Activated CD4-positive, alpha-beta T cell treated with anti-CD3 and anti-CD28 coated beads for 24 hours (primary cell): ENCODE measurements at places on chromosomes 13 and 19.

DNA sequence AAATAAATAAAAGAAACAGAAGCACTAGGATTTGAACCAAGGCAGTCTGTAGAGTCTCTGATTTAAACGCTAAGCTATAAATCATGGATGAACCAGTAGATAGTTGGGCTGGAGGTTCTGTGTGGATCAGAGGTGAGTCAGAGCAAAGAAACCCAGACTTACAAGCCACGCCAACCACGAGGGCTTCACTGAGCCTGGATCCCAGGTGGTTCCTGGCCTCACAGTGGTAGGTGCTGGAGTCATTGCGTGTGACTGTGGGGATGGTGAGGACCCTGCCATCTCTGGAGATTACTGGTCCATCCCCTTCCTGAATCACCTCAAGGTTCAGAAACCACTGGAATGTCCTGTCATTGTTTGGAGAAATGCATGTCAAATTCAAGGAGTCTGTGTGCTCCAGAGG lies 19.3 kb upstream of the CEACAM20 start:
- no peak for DNase-seq

DNA sequence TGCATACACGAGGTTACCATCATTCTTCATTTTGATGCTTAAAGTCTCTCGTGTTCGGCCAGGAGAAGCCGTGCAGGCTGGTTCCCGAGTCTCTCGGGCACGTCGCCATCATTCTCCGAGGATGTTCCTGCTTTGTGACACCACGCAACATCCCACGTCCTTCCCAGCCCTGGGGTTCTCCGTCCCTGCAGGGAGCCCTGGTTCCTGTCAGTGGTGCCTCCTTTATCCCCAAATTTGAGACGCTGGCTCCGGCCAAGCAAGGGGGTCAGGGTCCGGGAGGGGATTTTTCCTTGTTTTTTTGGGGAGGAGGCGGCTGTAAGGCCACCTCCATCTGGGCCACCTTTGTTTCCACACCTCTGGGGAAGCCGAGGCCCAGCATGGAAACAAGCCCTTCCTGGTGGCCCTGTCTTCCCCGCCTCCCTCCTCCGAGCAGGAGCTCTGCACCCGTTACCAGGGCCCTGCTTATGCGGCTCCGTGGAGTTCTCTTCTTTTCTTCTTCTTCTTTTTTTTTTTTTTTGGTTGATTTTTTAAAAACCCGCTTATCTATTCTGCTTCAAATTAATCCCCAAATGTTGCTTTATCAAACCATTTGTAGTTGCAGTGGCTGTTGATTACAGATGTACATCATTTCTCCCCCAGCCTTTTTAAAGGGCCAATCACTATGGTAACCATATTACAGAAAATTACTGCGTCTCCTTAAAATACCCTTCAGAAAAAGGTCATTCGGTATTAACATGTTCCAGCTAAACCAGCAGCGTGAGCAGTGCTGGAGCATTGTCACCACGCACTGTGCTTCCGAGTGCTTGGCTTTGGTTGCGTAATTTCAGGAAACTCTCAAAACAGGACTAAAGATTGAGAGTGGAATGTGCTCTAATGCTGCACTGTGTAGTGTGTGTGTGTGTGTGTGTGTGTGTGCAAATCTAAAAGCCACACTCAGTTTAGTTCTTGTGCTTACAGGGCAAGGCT lies 50.4 kb downstream of the TEX29 start:
- DNase-seq, result no peak

DNA sequence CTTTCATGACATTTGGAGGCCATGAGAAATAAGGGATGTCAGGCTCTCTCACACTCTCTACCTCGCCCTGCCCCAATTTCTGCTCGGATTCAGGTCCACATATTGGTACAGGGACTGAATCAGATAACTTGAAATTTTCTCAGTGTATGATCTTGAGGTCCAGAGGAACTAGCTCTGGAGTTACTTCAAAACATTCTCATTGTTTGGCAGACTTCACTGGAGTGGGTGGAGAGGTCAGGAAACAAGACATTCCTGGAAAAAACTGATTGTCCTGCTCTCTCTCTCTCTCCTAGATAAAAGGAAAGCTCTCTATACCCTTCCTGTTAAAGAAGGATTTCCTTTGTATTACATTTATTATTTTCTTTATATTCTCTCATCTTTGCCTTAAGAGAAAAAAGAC lies 428.1 kb upstream of the DACH1 start:
- no peak for DNase-seq

DNA sequence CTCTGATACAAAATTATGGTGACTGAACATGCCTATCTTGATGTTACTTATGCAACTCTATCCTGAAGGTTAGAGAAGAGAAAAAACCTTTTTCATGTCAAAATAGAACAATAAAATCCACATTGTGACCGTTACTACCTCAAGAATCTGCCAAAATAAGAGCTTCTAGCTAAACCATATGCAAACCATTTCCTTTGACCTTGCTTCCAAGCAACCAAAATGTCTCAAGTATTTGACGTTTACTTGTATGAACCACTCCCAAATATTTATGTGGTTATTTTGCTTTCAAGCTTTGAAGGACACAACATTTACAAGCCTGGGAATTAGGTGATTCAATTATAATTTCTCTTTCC lies 13.9 kb downstream of the FOXO1 start:
- no peak for DNase-seq

DNA sequence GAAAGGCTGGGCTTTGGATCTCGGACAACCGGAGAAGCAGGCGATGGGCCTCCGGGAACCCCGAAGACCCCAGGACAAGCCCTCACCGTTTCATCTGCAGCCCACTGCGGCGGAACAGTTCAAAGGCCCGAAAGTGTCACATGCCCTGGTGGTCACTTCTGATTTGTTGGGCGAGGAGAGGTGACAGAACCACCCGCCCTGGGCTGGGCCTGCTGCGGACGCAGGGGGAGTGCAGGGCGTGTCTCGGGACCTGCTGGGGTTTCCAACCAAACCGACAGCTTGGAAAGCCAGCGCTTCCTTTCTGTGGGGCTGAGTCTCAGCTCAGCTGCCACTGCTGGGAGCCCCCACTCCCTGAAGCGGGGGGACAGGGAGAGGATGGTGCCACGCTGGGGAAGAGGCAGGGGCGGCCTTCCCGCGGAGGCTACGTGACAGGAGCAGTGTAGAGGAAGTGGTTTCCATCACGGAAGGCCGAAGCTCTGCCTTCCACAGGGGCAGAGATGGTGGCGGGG lies 22.8 kb upstream of the ZBTB7A start:
- DNase-seq, result no peak

DNA sequence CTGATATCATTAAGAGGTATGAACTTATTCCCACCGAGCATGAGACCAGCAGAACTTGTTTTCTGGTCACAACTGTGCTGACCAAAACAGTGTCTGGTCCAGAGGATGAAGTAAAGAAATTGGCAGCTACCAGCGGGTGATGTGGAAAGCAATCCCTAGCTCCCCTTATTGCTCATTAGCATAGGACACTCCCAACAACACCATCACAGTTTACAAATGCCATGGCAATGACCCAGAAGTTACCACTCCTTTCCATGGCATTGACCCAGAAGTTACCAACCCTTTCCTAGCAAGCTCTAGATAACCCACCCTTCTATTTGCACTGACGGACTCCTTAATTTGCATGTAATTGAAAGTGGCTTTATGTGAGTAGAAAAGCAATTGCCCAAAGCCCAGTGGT lies 1856.1 kb downstream of the OLFM4 start:
- DNase-seq, result no peak

DNA sequence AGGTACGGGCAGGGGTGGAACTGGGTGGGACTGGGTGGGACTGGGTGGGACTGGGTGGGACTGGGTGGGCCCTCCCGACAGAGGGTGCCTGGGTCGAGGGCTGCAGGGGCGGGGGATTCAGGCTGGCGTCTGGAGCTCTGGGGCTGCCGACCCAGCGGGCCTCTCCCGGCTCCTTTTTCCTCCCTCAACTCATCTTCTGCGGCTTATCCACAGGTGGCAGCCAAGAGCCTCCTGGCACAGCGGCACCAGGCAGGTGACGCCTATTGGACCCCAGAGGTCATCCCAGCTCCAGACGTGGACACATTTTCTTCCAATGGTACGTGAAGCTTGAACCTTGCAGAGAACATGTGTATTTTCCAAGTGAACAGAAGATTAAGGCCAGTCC lies 533 bp downstream of the ZNF544 start:
- no peak for DNase-seq

DNA sequence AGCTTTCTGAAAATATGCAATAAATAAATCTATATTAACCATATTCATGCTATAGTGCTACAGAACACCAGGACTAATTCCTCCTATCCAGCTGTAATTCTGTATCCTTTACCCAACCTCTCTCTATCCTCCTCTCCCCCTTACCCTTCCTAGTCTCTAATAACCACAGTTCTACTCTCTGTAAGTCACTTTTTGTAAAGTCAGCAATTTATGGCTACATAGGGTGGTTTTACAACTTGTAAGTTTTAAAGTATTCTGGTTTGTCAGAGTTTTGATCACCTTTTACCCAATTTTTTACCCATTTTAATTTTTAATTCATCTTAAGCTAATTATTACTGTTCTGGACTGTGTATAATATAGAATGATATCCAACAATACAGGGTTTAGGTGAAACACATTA lies 34.0 kb downstream of the MTRF1 start:
- DNase-seq, result no peak

- DNase-seq, result peak; percentile 13
Observed at GRCh38 chr19:51777570-51778462, 16.8 kb downstream of the FPR2 start.

DNA sequence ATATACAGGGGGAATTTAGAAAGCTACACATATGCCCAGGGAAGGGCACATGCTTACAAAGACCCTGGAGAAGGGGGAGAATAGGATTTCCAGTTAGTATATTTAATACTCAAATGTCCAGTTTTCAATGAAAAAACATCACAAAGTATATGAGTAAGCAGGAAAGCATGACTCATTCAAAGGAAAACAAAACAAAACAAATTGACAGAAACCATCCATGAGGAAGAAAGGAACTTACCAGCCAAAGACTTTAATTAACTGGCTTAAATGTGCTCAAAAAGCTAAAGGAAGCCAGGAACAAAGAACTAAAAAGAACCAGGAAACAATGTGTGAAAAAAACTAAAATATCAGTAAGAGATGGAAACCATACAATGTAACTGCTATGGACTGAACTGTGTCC lies 716.2 kb upstream of the ARGLU1 start:
- no peak for DNase-seq

DNA sequence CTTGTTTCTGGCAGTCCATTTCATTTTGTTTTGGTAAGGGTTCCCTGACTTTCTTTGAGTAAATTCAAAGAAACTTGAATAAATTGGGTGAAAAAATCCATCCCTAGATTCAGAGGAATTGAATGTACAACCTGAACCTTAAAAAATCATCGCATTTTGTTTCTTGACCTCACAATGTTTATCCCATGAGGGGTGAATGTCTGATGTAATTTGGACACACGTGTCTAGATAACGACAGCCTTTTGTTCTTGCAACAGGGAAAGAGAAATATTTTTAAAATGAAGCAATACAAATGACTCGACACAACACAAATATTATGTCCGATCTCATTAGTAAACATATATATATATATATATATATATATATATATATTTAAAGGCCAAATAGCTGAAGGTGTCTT lies 453.2 kb upstream of the ATXN8OS start:
- no peak for DNase-seq

DNA sequence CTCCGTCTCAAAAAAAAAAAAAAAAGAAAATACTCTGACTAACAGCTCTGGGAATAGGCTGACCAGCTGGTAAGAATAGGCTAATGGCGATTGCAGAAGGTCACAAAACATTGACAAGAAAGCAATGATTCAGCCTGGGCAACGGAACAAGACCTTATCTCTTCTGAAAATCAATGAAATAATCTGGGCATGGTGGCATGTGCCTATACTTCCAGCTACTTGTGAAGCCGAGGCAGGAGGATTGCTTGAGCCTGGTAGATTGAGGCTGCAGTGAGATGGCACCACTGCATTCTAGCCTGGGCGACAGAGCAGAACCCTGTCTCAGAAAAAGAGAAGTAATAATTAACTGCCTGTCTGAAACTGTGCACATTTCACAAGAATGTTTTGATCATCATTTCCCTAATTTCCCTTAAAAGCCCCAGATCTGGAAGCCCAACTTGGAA lies 18.8 kb upstream of the MTRF1 start:
- no peak for DNase-seq

DNA sequence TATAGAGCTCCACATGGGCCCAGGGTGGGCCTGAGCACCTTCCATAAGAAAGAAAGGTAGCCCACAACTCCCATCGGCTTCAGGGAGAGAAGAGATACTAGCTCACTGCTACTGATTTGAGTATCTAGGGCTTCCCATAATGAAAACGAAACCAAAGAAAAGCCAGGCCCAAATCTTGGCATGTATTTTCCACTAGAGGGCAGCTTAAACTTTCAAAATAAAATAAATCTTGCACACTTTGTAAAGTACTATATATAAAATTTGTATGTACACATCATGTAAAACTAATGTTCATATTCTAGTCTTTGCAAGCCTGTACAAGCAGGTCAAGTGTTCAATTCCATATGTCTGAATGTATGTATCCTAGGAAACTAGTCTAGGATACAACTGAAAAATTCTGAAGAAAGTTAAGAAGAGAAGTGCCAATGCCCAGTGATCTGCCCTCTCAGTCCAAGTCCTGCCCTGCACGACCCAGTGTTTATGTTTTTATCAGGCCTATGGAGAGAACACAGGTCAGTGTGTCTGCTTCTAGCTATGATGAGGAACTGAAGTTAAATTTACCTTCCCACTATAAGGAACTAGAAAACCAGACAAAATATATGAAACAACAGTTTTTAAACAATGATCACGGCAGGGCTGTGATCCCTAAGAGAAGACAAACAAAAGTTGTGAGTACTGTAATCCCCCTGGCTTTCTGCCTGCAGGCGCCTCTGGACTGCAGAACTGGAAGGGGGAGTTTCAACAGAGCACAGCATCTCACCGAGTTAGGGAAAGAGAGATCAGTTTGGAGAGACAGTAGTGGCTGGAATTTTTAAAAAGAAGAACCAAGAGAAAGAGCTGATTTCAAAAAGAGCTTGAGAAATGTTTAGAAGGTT lies 475.7 kb downstream of the UQCRFS1 start:
- DNase-seq, result no peak

- no peak for DNase-seq
Observed at GRCh38 chr13:95216182-95216581, 85.1 kb downstream of the ABCC4 start.

GRCh38 chr13:38819053-38819452 lies 132.2 kb downstream of the FREM2 start:
- no peak for DNase-seq

DNA sequence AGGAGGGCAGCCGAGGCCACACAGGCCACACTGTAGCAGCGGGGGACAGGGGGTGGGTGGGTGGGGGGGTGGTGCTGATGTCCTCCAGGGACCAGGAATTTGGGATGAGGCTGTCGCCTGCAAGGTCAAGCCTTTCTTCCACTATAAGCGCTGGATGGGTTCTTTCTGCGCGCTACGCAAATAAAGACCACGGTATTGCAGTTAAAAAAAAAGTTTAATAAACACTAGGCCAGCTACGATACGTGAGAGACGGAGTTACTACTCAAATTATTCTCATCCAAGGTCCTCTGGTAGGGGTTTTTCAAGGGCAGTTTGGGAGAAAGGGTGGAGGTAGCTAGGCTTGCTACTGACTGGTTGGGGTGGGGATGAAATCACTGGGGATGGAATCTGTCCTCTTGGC lies 508 bp upstream of the ZNF44 start:
- DNase-seq, result no peak
